NCI-H1092 treated with DMSO at 0.1 percent for 48 hours (cell line): ENCODE measurements at places on chromosomes 2 and 18.

- no peak for DNase-seq
These were observed 158.2 kb downstream of the TDRD15 start for GRCh38 chr2:21281791-21282514.

DNA sequence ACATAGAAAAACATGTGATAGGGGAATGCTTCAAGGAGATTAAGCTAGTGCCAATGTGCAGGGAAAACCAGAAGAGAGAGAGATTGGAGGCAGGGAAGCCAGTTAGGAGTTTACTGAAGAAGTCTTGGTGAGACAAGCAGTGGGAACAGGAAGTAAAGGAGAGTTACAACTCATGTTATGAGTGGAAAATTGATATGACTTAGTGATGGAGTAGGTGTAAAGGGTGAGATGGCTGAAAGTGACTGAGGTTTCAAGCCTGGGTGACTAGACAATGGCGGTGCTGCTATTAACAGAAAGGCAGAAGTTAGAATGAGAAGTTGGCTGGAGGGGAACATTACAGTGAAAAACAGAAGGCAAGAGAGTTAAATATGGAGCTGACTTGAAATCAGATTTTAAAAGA lies 16.5 kb downstream of the DOK1 start:
- DNase-seq, result no peak

DNA sequence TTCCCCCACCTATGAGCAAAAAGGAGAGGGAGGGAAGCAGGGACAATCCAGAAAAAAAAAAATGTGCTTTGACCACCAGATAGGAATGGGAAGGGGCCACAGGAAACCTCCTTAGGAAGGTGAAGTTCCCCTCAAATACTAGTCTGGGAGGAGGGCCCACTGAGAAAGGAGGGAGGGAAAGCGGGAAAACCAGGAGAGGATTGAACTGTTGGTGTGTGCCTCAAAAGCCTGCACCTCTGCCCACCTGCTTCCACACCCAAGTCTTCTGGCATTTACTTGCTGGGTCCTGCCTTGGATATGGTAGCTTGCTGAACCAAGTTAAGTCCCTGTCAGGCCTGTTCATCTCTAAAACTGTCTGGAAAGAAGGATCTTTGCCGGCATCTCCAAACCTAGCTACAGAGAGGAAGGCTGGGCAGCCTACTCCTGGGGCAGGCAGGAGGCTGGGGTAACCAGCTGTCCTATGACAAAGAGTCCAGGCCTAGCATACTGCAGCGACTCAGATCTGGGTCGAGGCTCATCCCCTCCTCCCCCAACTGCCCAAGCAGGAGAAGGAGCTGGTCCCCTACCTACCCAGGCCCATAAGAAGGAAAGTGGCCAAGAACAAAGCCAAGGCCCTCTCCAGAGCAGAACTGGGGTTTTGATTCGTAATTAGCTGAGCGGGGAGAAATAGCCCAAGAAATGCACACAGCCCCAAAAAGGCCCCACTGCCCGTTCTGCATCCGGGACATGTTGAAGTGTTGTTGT lies 3.0 kb downstream of the EN1 start:
- no peak for DNase-seq

DNA sequence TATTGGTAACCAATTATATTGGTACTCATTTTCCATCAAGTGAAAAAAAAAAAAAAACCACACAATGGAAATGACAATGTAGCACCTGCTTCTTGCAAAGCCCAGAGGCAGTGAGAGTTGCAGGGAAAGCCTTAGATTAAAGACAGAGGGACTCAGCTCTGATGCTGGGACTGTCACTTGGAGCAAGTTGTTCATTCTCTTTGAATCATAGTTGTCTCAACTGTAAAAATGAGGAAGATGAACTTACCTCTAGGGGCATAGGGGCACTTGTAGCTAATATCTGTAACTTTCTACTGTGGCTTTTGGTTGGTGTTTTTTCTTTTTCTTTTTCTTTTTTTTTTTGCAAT lies 81.4 kb upstream of the LPIN2 start:
- peak; percentile 7 for DNase-seq

DNA sequence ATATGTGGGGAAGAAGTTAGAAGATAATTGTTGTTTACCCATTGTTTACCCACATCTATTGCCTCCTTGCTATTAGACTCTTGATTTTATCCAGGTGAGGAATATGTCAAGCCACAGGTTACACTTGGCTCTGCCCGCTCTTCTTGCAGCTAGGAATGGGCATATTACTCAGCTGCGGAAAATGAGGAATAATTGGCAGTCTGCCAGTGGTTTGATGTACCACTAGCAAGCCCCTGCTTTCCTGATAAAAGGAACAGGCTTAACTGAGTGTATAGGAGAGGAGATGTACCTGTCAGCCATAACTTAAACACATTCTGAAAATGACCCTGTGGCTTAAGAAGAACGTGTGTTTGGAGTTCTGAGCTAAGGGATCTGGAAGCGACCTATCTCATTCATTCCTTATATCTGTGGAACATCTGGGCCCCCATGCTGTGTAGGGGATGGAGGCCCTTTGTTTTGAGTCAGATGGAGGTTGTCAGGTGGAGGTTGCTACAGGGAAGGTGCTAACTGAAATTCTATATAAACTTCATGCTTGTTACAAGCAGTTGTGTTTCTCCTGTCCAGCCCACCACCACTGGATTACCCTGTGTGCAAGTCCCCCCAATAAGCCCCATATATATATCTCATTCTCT lies 4.6 kb upstream of the FMNL2 start:
- DNase-seq, result no peak

GRCh38 chr2:120244656-120245519 lies 7.8 kb upstream of the RALB start:
- no peak for DNase-seq

GRCh38 chr2:143840194-143840593 lies 679.7 kb downstream of the ZEB2 start:
- DNase-seq, result no peak

GRCh38 chr2:73063472-73063871 lies 8.0 kb downstream of the SFXN5 start:
- no peak for DNase-seq

DNA sequence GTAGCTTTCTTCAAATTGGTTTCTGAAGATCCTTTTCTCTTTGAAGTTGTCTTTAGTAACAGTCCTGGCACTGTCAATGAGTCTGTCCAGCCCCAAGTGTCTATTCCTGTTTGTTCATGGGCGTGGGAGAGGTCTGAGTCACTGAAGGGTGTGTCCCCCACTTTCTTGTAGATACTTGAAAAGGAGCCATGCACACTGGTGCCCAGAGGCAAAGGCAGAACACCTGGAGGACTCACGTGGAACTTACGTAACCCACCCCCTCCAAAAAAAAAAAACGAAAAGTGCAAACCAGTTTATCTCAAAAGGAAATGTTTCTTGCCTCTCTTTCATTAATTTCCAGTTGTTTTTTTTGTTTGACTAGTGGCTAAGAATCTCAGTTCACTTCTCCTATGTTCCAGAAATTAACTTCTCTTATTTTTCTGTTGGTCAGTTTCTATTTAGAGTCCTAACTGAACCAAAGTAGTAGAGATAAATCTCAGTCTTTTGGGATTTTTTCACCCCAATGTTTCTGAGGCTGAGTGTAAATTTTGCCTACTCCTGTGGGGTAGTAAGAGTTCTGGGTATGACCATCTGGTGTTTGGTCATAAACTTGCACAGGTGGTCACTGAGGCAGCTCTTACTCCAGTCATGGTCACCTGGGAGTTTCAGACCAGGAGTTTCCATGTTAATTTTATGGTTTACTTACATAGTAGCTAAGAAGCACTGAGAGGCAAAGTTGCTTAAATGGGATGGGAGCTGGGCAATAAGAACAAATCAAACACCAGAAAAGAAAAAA lies 54.9 kb downstream of the DSC3 start:
- no peak for DNase-seq

GRCh38 chr2:50181212-50181611 lies 850.7 kb downstream of the NRXN1 start:
- DNase-seq, result no peak

- DNase-seq, result no peak
These were observed 128.1 kb downstream of the EIPR1 start for GRCh38 chr2:3249476-3249962.

DNA sequence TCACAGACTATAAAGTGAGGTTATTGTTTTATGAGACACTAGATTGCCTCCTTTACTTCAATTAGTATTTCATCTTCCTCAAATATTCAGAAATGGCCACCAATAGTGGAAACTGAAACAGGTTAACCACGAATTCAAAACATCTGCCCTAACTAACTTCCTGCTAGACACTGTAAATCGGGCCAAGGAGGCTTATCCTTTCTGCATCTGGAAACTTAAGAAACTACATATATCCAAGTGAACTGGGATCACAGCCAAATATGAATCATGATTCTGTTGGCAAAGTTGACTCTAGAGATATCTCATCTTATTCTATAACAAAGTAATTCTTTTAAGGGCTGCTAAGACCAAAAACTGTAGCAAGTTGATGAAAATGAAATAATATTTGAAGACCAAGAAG lies 136.6 kb upstream of the ZC3H15 start:
- DNase-seq, result no peak

GRCh38 chr2:60364491-60364890 lies 189.0 kb downstream of the BCL11A start:
- peak; percentile 56 for DNase-seq

DNA sequence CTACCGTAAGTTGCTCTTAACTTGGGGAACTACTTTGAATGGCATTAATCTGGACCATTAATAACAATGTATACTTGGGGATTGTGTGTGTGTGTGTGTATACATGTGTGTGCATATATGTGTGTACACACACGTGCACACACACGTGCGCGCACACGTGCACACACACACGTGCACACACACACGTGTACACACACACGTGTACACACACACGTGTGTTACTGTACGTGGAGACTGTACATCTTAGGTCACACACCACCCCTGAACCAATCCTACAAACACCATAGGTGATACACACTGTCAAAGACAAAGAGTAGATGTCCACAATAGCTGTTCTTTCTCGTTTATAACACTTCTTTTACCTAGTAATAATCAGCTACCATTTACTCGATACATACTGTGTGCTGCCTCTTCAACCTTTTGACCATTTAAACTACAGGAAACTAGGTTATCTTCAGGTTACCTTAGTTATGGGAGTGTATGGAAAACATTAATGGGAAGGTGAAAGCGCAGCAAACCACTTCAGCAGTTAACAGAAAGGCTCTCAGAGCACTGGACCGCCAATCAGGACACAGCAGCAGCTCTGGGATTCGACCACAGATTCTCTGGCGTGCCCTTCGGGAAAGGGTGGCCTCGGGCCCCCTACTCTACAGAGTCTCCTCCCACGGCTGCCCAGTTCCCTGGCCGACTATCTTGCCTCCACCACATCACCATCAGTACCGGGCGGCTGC lies 894 bp upstream of the GCC2 start:
- DNase-seq, result no peak

- no peak for DNase-seq
These were observed 61.6 kb downstream of the WDR7 start for GRCh38 chr18:56712761-56713160.

GRCh38 chr2:126858013-126858412 lies 40.7 kb upstream of the TEX51 start:
- DNase-seq, result no peak

GRCh38 chr2:85978883-85979780 lies 90.3 kb upstream of the ST3GAL5 start:
- no peak for DNase-seq

DNA sequence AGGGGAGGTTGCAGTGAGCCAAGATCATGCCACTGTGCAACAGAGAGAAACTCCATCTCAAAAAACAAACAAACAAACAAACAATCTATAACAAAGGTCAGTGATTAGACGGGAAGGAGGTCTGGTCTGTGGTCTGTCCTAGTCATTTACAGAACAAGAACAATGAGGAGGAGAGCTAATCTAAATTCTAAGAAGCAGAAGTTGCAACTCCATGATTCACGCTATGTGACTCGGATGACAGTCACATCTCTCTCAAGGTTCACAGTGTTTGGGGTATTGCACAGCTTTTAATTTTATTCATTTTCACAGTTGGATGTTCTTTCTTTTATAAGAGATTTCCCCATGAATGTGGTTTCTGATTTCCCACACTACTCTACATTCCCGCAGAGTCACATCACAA lies 218.7 kb upstream of the PIEZO2 start:
- DNase-seq, result no peak

DNA sequence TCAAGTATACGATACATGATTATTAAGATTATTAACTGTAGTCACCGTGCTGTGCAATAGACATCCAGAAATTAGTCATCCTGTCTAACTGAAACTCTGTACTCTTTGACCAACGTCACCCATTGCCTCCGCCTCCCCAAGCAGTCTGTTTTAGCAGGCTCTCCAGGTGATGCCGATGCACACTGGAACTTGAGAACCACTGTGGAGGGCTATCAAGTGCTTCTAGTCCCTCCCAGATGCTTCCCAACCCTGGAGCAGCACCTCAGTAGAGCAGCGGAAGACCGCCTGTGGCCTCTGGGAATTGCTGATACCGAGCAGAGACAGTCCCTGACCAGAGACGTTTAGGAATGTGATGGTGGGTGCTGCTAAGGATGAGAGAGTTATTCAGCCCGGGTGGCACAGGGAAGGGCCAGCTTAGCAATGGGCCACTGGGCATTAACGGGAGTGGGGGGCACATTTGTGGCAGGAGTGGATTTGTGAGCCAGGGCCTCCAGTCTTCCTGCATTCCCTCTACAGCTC lies 50.7 kb downstream of the LIPG start:
- no peak for DNase-seq

DNA sequence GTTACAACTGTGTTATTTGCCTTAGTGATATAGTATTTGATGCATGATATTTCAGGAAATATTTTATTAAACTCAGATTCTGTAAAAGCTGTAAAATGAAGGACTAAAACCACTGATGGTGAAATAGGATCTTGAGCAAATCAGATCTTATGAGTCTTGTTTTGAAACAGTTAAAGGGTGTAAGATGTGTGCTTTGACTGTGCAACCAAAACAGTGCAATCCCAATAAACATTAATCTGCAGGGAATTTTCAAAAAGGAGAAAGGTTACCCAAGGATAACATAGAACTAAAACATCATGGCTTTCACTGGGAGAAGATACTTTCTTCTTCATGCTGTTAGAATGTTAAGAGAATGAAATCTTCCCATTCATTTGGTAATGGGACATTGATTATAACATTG lies 378.7 kb downstream of the PARD3B start:
- no peak for DNase-seq

DNA sequence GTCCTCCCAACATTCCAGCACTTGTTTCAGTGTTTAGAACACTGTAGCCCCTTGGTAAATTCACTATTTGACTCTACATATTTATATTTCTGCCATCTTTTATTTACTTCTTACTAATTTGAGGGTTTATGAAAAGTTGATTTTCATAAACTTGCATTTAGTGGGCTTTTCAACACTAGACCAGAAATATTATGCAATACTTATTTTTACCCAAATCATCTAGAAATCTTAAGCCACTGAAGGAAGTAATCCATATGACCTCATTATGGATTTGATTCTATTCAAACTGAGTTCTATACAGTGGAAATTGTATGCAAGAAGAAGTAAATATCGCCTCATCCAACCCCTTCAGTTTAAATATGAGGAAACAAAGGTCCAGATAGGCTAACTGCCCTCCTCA lies 92.6 kb upstream of the VRK2 start:
- no peak for DNase-seq

DNA sequence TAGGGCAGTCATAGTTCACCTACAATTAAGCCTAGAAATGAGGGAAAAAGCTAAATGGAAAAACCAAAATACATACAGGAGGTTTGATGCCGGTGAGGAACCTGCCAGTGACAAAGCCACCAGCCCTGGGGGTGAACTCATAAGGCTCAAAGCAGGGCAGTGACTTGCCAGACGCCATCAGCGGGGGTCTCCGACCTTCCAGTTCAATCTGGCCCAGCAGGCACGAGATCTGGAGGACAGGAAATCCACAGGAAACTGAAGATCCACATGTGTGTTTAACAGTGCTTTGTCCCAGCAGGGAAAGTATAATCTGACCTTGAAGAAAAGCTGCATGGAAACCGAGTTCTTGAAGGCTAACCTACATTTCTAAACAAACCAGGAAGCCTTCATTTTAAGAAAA lies 60.1 kb downstream of the POLR1A start:
- no peak for DNase-seq
